ENCODE measurements at places on chromosomes 5 and 9.
A peak's percentile ranks its signal among the peaks of the same experiment; 100 is the strongest.

GRCh38 chr5:50978924-50979323 is 312.5 kb downstream of the PARP8 start:
- H3K4me3 ChIP-seq = no peak overlapping the region
- no peaks in the 10 kb centered on the region for H3K4me1 ChIP-seq
- no peak overlapping the region for H3K27ac ChIP-seq
- DNase-seq = no peak
- peaks cover 4% of the 10 kb centered on the region for H3K27me3 ChIP-seq

DNA sequence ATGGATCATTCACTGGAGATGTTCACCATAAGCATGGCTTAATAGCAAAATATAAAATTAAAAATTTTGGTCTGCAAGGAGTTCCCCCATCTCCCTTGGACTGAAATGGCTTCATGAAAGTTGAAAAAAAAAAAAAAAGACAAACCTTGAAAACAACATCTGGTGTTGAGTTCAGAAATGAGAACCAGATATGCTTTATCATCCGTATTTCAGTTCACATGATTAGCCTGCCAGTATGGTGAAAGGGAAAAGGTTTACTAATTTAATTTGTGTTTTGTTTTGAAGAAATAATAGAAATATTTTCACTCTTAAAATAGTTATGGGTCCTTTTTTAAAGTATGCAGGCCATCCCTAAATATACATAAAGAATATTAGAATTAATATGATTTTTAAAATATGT is 67.8 kb downstream of the TMEM167A start:
- H3K27me3 ChIP-seq = no peaks in the 10 kb centered on the region
- no peak for DNase-seq
- no peaks in the 10 kb centered on the region for H3K4me1 ChIP-seq
- no peak overlapping the region for H3K4me3 ChIP-seq
- H3K27ac ChIP-seq = no peak overlapping the region

GRCh38 chr5:81420039-81420667 is 26.2 kb upstream of the ACOT12 start:
- H3K4me3 ChIP-seq = no peak overlapping the region
- H3K27ac ChIP-seq = peak overlapping the region; percentile 83
- no peaks in the 10 kb centered on the region for H3K27me3 ChIP-seq
- H3K36me3 ChIP-seq = peaks cover 18% of the 10 kb centered on the region
- peaks cover 35% of the 10 kb centered on the region for H3K4me1 ChIP-seq

- no peaks in the 10 kb centered on the region for H3K36me3 ChIP-seq
- no peak for DNase-seq
- peaks cover 23% of the 10 kb centered on the region for H3K27me3 ChIP-seq
- H3K27ac ChIP-seq = no peak overlapping the region
Measured at GRCh38 chr5:58849921-58850667, 267.2 kb downstream of the RAB3C start.

- no peaks in the 10 kb centered on the region for H3K27me3 ChIP-seq
- H3K36me3 ChIP-seq = no peaks in the 10 kb centered on the region
- H3K27ac ChIP-seq = no peak overlapping the region
Measured at GRCh38 chr5:168042284-168043068, 249.0 kb upstream of the WWC1 start.

- no peak overlapping the region for H3K4me3 ChIP-seq
- peak; percentile 27 for DNase-seq
- H3K27me3 ChIP-seq = no peaks in the 10 kb centered on the region
- peaks cover 19% of the 10 kb centered on the region for H3K4me1 ChIP-seq
- H3K36me3 ChIP-seq = peaks cover 42% of the 10 kb centered on the region
Measured at GRCh38 chr9:6827439-6828145, 69.8 kb downstream of the KDM4C start.

GRCh38 chr9:37625758-37626147 is 25.0 kb upstream of the FRMPD1 start:
- peaks cover 6% of the 10 kb centered on the region for H3K27me3 ChIP-seq
- no peaks in the 10 kb centered on the region for H3K4me1 ChIP-seq
- DNase-seq = no peak
- H3K4me3 ChIP-seq = no peak overlapping the region
- H3K36me3 ChIP-seq = no peaks in the 10 kb centered on the region

GRCh38 chr9:78358329-78359051 is 61.6 kb downstream of the PSAT1 start:
- no peak overlapping the region for H3K4me3 ChIP-seq
- H3K4me1 ChIP-seq = no peaks in the 10 kb centered on the region
- H3K27me3 ChIP-seq = no peaks in the 10 kb centered on the region
- DNase-seq = no peak
- no peak overlapping the region for H3K27ac ChIP-seq

- no peaks in the 10 kb centered on the region for H3K27me3 ChIP-seq
- H3K36me3 ChIP-seq = no peaks in the 10 kb centered on the region
- no peak overlapping the region for H3K27ac ChIP-seq
- H3K4me3 ChIP-seq = no peak overlapping the region
- DNase-seq = no peak
Measured at GRCh38 chr5:3277590-3278196, 317.9 kb upstream of the IRX1 start.

DNA sequence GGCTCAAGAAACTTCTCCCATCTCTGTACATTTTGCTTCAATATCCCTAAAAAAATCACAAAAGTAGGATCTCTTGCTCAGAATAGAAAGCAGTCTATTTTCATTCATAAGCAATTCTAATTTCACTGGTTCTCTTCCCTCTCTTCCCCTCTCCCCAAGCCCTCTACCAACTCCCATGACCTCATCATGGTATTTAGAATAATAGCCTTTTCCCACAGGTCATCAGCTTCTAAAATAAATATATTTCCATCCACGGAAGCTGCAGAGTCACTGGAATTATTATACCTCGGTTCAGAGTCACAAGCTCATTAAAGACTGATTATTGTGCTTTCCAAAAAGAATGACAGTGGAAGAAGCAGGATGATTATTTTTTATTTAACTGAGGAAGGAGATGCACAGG is 84.2 kb upstream of the ADRA1B start:
- H3K4me1 ChIP-seq = no peaks in the 10 kb centered on the region
- H3K27ac ChIP-seq = no peak overlapping the region
- no peak overlapping the region for H3K4me3 ChIP-seq
- H3K27me3 ChIP-seq = peaks cover 3% of the 10 kb centered on the region
- no peaks in the 10 kb centered on the region for H3K36me3 ChIP-seq
- DNase-seq = no peak

DNA sequence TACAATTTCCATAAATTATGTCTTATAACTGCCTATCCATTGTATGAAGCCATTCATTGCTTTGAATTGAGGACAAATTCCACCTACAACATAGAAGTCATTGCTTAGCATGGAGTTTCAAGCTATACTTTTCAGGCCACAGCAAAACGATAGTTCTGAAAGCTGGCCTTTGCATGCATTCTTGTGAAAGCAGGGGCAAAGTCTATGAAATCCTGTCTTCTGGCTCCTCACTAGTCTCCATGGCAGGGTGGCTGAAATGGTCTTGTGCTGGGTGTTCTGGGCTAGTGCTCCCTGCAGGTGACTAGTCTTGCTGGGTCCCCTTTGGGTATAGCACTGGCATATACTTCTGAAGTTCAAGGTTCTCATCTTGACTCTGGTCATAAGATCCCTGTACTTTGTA is 353.9 kb upstream of the ZNF608 start:
- no peak overlapping the region for H3K4me3 ChIP-seq
- H3K4me1 ChIP-seq = no peaks in the 10 kb centered on the region
- DNase-seq = no peak
- no peak overlapping the region for H3K27ac ChIP-seq

DNA sequence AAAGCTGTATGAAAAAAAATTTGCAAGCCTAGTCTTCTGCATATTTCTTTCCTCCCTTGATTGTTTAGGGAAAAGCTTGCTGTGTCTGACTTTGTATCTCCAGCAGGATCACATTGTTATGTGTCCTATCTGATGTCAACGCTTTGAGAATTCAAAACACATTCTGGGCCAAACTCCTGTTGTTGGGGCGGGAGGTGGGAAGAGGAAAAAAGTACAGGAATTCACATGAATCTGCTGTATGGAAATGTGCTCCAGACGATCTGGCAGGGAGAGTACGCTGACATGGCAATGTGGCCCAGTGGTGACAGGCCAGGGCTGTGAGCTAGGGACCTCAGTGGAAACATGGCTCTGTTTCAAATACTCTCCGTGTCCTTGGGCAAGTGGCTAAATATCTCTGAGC is 87.4 kb upstream of the GNA14 start:
- H3K27me3 ChIP-seq = no peaks in the 10 kb centered on the region
- peaks cover 15% of the 10 kb centered on the region for H3K4me1 ChIP-seq

- no peak overlapping the region for H3K4me3 ChIP-seq
- H3K36me3 ChIP-seq = no peaks in the 10 kb centered on the region
- no peaks in the 10 kb centered on the region for H3K4me1 ChIP-seq
- peaks cover 1% of the 10 kb centered on the region for H3K27me3 ChIP-seq
- no peak overlapping the region for H3K27ac ChIP-seq
Measured at GRCh38 chr5:122661496-122662180, 113.2 kb upstream of the SNX2 start.

GRCh38 chr9:133708246-133709014 is 29.7 kb downstream of the SARDH start:
- no peaks in the 10 kb centered on the region for H3K36me3 ChIP-seq
- H3K27me3 ChIP-seq = peaks cover 3% of the 10 kb centered on the region
- no peak overlapping the region for H3K27ac ChIP-seq
- no peak overlapping the region for H3K4me3 ChIP-seq

Measured in activated T-helper 2 cell treated with anti-CD3 and anti-CD28 coated beads, Interferon-gamma antibody, Interleukin-2, Interleukin-4, amounts not matched to agents 10 μg/mL and 5 μg/mL and 100 μg/mL, durations not matched to agents 14 hours and 24 hours and 36 hours (primary cell).